ENCODE measurements at places on chromosomes 1 and 21.
A peak's percentile ranks its signal among the peaks of the same experiment; 100 is the strongest.

DNA sequence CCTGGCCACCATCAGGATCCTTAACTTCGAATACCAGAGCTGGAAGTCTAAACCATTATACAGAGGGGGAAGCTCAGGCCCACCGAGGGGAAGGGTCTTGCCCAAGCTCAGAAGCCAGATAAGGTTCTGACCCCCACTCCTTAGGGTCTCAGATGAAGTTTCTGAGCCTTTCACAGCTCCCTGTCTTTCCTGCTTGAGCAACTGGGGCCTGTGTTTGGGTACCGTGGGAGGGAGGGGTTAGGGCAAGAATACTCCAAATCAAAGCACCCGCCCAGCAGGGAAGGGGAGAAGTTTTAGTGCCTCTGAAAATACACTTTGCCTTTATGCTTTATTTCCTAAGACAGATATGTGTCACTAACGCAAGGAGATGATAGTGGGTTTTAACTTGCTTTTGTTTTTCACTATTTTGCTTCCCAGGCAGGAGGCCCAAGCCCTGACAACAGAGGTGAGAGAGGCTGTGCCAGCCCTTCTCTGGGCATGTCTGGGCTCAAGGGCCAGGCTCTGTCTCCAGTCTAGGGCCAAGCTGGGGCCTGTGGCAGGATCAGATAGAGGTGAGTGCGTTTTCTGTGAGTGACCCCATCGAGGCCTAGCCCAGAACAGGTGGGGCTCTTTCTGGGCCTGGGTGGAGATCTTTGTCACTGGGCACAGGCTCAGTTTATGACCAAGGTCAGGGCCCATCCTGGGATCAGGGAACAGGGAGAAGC is 20.5 kb upstream of the TENT5B start:
- DNase-seq, result no peak

DNA sequence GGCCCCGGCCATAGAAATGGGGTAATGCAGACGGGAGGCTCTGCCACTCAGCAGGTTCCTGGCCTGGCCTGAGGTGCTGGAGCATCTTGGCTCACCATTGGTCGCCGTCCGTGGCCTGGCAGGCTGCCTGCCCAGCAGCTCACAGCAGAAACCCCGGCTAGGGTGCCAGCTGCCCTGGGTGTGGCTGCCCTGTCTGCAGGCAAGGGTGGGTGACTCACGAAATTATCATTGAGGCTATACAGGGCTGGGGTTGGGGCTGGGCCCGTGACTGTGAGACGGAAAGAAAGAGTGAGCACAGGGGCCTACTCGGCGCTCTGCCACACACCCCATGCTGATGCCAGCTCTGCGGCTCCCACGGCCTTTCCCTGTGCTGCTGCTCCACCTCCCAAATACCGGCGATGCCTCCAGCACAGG is 8.0 kb upstream of the PKP1 start:
- peak; percentile 89 for DNase-seq

DNA sequence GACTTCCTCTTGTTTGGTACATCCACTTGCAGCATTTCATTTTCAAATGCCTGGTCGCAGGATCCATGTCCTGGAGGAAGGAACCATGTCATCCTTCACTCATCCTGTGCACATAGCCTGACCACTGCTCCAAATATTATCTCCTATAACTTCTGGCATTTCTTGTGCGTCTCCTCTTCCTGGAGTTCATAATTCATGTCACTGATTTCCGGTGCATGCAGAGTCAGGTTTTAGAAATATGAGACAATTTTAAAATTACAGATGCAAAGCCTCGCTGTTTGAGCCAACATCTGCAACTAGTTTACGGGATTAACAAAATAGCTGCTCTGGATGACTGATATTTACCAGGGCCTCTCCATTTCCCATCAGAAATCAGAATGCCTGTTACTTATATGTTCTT is 268.1 kb downstream of the DNM3 start:
- no peak for DNase-seq

DNA sequence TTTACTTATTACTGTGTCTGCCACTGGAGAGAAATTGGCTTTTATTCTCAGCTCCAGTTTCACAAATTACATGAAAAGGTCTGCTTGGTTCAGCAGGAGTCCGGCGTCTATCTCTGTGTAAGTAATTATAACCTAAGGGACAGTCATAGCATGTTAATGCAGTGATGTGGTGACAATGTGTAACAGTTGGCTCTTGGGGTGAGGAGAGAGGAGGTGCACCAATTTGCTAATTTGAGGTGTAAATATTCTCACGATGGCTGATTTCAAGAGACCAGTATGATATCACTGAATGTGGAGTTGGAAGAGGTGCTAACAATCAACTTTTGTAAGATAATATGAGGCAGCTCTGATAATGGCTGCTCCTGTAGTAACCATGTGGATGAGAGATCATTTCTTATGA is 86.1 kb downstream of the CTH start:
- DNase-seq, result no peak

DNA sequence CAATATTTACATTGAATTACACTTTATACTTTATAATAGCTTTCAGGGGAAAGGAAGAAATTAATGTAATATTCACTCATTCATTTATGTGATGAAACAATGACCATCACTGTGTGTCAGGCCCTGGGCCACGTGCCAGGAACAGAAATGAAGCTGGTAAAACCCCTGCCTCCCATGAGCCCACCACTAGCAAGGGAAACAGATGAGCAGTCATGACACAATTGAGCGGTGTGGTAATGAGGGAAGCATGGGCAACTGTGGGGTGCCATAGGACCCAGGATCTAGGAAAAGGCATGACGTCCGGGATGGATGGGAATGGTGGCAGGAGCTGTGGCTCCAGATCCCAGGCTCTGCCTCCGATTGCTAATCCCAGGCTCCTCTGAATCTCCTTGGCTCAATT is 17.0 kb upstream of the SLC5A9 start:
- no peak for DNase-seq

- peak; percentile 35 for DNase-seq
Measured at GRCh38 chr1:109396871-109397580, 692 bp downstream of the SORT1 start.

DNA sequence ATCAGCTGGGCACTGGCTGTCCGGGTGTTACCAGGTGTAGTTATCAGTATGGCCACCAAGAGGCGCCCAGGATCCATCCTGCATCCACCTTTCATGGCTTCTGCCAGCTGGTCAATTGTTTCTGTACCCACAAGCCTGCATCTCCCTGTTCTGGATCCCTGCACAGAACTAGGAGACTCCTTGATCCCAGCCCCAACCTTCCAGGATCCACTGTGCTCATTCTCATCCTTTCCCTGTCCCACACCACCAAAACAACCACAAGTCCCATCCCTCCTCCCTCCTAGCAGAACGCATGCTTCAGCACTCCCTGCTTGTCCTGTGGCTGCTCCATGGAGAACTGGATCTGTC is 27.2 kb upstream of the FOXE3 start:
- DNase-seq, result peak; percentile 59

DNA sequence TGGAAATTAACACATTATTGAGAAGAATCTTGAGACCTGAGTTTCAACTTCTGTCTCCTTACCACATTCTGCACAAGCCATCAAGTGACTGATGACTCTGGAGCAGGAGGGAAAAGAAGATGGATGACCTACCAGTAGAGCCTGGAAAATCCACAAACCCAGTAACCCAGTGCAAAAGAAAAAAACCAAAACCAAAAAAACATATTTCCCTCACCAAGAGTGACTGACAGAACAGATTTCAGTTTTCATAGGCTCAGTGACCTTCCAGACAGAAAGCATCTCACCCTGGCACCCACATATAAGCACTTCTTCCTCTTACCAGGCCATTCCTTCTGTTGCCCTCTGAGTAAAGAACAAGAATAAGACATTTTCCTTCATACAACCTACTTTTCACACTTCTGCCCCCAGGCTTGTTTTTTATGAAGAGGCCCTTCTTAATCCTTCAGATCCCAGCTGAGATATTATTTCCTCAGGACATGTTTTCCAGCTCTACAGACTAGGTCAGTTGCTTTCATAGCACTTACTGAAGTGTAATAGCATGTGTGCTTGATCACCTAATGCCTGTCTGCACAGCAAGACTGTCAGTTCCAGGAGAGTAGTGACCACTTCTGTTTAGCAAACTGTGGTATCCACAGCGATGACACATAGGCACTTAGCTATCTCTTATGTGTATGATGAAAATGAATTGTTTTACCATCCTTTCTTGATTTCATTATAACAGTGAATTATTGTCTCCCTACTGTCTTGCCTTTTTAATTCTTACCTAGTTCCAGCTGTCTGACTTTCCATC is 4.0 kb downstream of the TSACC start:
- DNase-seq, result no peak

DNA sequence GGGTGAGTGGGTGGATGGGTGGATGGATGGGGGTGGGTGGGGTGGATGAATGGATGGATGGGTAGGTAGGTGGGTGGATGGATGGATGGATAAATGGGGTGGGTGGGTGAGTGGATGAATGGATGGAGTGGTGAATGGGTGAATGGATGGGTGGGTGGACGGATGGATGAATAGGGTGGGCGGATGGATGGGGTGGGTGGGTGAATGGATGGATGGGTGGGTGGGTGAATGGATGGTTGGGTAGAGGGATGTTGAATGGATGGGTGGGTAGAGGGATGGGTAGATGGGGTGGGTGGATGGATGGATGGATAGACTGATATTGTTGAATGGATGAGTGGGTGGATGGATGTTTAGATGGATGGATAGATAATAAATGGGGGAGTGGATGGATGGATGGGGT is 26.9 kb upstream of the CCDC27 start:
- DNase-seq, result no peak

DNA sequence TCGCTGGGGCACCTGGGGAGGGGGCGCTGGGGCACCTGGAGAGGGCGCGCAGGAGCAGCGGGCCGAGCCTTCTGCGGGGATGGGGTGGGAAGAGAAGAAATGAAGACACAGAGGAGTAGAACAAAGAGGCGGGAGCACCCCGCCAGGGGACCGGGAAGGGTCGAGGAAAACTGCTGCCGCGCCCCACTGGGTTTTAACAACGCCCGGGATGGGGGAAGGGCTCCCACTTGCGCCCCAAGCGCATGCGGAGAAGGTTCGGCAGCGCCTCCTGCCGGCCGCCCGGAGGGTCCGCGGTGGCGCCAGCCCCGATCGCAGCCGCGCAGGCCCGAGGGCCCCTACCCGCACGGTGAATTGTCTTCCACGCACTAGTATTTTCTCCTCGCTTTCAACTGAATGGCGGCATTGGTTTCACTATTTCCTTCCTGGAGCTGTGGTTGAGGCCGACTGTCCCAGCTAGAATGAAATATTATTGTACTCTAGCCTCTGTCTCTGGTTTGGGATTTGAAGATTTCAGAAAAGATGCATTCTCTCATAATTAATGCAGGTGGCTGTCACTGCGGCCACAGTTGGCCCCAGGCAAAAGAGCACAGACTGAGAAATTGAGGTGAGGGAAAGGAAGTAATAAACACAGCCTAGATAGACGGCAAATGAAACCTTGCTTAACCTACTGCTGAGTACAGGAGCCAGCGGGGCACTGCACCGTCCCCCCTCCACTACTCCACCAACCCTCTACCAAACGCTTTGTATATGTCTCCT is 57.3 kb downstream of the MAB21L3 start:
- DNase-seq, result peak; percentile 46

DNA sequence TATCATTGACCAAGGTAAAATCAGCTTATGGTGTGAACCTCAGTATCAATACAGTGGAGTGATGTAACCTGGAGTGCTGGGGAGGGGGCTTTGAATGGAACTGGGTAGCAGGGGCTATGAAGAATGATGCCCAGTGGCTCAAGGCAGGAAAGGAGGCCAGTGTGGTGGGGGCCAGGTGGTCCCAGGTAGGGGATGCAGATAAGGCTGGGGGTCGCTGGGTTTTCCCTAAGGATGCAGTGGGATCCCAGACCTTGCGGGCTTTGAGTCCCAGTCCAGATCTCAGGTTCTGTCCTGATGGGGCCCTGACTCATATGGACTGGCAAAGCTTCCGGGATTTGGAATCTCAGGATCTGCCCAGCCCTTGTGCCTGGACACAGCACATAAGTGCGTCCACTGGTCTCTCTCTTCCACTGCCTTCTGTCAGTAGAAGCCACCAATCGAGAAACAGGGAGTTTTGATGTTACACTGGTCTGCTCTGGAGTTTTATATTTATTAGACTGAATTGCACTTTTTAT is 52.0 kb downstream of the S100B start:
- no peak for DNase-seq

- DNase-seq, result no peak
Measured at GRCh38 chr21:21268061-21268471, 269.9 kb downstream of the NCAM2 start.
